ENCODE measurements at places on chromosomes 12 and 14.

- no peak for DNase-seq
These were observed 36.7 kb downstream of the FLRT2 start for GRCh38 chr14:85566603-85567002.

DNA sequence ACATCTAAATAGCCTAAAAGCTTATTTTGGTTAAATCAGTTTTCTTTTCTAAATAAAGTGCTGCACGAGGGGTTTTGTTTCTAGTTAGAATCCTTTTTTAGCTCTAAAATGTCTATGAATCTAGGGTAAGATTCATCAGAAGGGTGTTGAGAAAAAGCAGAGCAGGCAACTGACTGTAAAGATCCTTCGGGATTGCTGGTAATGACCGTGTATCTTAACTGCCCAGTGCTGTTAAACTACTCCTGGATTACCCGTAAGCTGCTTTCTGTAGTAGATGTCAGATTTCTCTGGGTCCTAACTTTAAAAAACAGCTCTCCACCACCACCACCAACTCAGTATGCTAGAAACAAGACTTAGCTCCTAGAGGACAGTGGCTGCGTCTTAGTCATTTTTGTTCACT is 39.2 kb downstream of the DACT1 start:
- DNase-seq, result no peak

GRCh38 chr12:30598889-30599288 is 96.8 kb downstream of the IPO8 start:
- DNase-seq, result no peak

GRCh38 chr14:24463884-24464785 is 21.6 kb upstream of the SDR39U1 start:
- no peak for DNase-seq

- DNase-seq, result no peak
These were observed 10.6 kb upstream of the LBHD2 start for GRCh38 chr14:103073367-103073875.

- DNase-seq, result no peak
These were observed 140.3 kb downstream of the SLC6A15 start for GRCh38 chr12:84772281-84772680.

GRCh38 chr12:56271031-56271430 is 4.3 kb downstream of the COQ10A start:
- no peak for DNase-seq

DNA sequence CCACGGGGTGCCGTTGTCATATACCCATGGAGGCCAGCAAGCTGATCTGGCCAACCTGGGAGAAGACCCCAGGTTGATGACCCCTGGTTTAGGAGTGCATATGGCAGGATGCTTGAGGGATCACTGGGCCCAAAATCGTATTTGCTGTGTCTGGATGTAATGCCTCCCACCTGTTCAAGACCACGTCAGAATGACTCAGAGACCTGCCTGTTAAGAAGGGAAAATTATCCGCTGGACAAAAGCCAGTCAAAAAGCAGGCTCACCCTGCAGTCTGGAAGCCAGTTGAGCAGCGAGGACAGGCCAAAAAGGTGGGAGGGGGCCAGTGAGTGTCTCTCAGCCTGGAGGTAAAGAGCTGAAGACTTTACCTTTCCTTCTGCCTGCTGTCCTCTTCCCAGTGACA is 449.2 kb downstream of the DPF3 start:
- DNase-seq, result no peak

- no peak for DNase-seq
These were observed 174.2 kb upstream of the SLC38A2 start for GRCh38 chr12:46546634-46547273.

DNA sequence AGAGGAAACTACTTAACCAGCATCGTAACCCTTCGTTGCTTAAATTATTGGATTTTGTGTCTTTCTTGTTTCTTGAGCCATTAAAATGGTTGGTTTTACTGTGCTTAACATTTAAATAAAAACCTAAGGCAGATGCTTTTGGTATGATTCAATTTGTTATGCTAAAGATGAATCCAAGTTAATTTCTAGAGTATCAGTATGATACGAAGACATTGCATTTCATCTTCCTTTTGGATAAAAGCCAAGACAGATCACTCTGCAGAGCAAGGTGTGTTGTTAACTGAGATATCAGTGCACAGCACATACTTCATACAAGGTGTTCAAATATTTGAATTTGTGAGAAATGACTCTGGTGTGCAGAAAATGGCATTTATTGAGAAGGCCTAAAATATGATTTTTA is 480.5 kb downstream of the PCNX1 start:
- DNase-seq, result no peak

- DNase-seq, result no peak
These were observed 9.1 kb downstream of the PPP2R3C start for GRCh38 chr14:35112641-35113040.

GRCh38 chr14:22488522-22489243 is 100.3 kb downstream of the DAD1 start:
- DNase-seq, result no peak

- no peak for DNase-seq
These were observed 60.3 kb upstream of the GALNT9 start for GRCh38 chr12:132389526-132390286.

DNA sequence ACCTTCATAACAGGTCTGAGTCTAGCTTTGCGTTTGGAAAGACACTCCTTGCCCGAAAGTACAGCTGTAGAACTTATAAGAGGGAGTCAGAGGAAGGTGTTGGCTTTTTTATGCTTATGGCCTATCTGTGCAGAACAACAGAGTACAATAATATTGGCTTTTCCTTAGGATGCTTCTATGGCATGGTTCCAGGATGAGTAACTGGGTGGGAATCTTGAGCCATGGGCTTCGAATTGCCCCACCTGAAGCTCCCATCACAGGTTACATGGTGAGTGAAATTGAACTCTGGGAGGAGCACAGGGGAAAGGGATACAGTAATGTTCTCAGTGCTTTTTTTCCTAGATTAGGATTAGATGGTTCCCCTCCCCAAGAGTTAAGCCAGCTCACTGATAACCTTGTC is 13.0 kb downstream of the PARP2 start:
- no peak for DNase-seq

DNA sequence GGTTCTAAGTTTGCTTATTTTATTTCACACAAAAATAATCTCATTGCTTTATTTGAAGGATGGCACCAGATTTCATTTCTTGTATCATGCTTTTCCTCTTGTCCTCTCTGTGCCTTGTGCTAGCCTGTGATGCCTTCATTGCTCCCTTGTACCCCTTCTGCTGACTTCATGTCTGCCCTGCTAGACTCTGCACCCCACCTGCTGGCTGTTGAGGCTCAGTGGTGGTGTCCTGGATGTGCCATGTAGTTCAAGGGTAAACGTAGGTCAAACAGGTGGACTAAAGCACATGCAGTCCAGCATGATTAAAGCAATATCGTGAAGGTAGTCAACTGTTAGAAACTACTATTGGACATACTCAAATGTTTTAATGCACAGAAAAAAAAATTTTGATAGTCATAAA is 21.6 kb downstream of the MRPS35 start:
- no peak for DNase-seq

- DNase-seq, result no peak
These were observed 93.7 kb downstream of the SCARB1 start for GRCh38 chr12:124769881-124770512.

GRCh38 chr12:12068751-12069150 is 2.0 kb upstream of the BCL2L14 start:
- DNase-seq, result no peak

- no peak for DNase-seq
These were observed 77.5 kb upstream of the ABCD2 start for GRCh38 chr12:39697108-39697507.

DNA sequence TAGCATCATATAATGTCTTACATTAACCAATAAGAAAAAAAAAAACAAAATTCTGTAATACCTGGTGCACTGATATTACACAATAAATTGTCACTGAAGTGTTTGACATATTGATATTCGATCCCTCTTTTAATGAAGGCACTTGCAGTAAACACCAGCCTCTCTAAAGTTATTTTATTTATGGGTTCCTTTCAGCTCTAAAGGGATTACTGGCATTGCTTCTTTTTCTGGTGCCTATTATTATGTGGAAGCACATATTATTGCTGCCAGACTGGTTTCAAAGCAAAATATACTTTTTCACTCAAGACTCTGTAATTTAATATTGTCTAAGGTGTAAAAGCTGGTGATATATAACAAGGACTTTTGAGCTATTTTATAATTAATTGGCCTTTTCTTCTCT is 1090.5 kb downstream of the TRHDE start:
- DNase-seq, result no peak

DNA sequence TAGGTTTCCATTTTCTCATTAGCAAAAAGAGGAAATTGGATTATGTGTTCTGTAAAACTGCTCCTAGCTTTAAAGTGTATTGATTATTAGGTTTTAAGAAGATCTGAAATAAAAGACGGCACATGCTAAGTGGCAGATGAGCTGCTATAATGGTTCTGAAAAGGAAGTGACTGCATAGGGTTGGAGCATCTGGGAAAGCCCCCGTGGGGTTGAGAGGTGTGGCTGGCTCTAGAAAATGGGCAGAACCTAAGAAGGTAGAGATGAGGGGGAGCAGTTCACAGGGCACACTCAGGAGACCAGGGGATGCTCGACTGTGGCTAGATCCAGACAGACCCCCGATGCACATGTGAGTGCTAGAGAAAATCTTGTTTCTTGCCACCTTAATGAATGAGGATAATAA is 1.9 kb downstream of the IFNG-AS1 start:
- peak; percentile 43 for DNase-seq

GRCh38 chr12:82852529-82852928 is 165.8 kb downstream of the TMTC2 start:
- no peak for DNase-seq

- DNase-seq, result no peak
These were observed 13.0 kb upstream of the P2RX4 start for GRCh38 chr12:121196902-121197301.

- no peak for DNase-seq
These were observed 27.5 kb downstream of the GPRC5A start for GRCh38 chr12:12918781-12919389.

DNA sequence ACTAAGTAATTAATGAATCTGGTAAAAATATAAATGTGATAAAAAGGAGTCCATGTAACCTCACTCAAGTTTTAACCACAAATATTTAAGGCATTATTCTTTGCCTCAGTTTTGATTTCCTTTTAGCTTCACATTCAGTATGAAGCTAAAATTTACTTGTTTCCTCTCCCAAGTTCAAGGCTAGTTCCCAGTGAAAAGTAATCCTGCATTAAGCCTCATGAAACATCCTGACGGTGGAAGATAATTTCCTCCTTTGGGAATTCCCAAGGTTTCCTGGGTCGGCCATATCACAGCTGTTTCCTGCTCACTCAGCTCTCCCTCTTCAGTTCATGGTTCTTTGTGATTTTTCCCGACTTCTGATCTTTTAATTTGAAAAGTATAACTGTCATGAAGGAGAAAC is 1256.8 kb upstream of the FLRT2 start:
- DNase-seq, result no peak

GRCh38 chr14:34710744-34711143 is 3.6 kb downstream of the CFL2 start:
- no peak for DNase-seq

DNA sequence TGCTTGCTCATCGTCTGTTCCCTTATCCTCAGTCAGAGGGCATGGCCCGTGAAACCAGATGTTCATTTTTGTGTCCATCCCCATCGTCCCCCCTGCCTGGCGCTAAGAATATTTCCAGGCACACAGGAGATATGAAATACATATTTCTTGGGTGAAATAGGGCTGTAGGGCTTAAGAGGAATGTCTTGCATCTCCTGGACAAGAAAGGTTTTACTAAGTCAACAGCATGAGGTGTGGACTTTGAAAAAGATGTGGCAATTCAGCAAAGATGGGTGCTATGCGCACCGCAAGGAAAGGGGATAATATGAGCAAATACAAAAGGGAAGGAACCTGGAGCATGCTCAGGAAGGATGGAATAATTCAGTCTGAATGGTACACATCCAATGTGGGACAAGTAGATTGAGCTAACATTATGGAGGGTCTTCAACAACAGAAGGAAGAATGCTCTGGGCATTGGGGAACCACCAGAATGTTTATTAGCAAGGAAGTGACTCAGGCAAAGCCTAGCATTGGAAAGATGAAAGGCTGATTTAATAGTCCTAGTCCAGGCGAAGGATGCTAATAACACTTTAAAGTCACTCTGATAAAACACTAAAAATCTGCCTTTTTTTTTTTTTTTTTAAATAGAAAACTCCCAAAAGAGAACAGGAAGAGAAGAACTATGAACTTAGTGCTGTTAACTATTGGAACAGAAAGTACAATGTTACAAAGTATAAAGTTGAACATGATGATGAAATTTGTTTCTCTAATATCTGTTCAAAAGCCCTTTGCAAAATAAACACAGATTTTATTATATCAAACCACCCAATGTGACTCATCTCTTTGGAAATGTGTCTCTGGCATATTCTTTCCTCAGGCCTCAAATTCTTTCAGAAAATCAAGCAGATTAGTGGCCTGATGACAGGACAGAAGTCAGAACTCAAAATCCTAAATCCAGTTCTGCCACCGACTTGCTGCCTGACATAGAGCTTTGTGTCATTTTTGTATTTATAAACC is 449.5 kb downstream of the BCAT1 start:
- DNase-seq, result no peak

DNA sequence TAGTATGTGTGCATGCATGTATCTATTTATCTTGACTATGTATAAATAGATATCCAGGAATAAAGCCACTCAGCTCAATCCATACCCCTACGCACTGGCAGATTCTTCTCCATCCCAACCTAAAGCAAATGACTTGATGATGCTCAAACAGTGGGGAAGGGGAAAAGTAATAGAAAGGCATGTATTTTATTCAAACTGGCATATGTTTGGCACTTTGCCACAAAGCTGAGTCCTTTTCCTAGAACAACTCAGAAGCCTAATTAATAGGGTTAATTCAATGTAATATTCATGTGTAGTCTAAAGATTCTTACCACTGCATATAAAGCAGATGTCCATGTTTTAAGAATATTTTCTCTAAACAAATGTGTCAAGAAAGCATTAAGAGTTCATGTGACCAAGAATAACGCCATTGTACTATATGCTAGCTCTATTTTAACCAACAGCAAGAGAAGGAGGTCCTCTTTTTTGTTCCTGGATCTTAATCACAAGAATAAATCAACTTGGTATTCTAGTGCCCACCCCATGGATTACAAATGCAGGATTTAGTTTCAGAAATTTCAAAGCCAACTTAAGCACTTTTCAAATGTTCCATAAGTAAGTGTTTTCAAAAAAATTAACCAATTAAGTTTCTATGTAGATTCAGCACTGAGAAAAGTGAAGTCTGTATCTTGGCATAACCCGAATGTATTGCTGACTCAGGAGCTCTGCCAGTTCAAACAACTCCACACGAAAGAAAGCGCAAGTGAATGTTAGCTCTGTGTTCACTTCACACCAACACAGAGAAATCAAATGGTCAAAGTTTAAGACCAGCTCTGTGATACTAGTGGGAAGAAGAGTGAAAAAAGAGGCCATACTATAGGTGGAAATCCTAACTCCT is 233.6 kb downstream of the MED13L start:
- no peak for DNase-seq

- no peak for DNase-seq
These were observed 119.2 kb downstream of the TMTC2 start for GRCh38 chr12:82805812-82806497.

GRCh38 chr12:45257185-45257930 is 41.5 kb downstream of the ANO6 start:
- DNase-seq, result no peak
